ENCODE measurements at places on chromosomes 5 and 9. TPM values are rescaled to one million over a fixed set of nuclear protein-coding genes. Genes with fewer than 3 reads are reported as not detected.

Gene SAXO1
- 0.01 TPM for polyA plus RNA-seq

DNA sequence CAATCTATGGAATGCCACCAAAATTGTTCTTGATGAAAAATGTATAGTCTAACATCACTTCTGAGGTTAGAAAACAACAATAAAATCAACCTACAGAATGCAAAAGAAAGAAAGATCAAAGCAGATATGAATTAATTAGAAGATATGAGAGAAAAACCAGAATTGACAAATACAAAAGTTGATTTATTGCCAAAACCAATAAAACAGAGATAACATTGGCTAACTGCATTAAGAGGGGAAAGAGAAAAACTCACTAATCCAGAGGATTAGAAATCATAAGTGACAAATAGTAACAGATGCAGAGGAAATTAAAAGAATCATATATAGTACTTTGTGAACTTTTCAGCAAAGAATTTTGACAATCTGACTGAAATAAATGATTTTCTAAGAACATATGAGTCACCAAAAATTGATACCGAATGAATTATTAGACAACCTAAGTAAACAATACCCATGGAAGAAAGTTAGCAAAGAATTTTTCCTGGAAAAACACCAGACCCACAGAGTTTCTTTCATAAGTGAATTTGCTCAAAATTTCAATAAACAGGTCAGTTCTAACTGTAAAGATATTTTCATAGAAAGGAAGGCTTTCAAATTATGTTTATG lies 167.7 kb downstream of the AOPEP start:
- H3K4me3 ChIP-seq, result no peak overlapping the region
- no peak for DNase-seq
- no peaks in the 10 kb centered on the region for H3K4me1 ChIP-seq
- H3K27me3 ChIP-seq, result no peaks in the 10 kb centered on the region

Gene GDF9
- not detected for polyA plus RNA-seq

- peaks cover 68% of the 10 kb centered on the region for H3K4me1 ChIP-seq
- no peaks in the 10 kb centered on the region for H3K27me3 ChIP-seq
- H3K36me3 ChIP-seq, result no peaks in the 10 kb centered on the region
- DNase-seq, result no peak
- H3K4me3 ChIP-seq, result no peak overlapping the region
These were observed 1.3 kb upstream of the ZNF366 start for GRCh38 chr5:72508241-72509170.

DNA sequence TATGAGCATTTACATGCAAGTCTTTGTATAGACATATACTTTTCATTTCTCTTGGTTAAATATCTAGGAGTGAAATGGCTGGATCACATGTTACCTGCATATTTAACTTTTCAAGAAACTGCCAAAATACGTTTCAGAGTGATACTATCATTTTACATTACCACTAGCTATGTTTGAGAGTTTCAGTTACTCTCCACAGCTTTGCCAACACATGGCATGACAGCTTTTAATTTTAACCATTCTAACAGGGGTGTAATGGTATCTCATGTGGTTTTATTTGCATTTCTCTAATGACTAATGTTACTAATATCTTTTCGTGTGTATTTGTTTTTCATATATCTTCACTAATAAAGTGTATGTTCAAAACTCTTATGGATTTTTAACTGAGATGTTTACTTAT lies 99.8 kb downstream of the DTWD2 start:
- DNase-seq, result no peak
- no peak overlapping the region for H3K27ac ChIP-seq
- H3K36me3 ChIP-seq, result no peaks in the 10 kb centered on the region
- no peak overlapping the region for H3K4me3 ChIP-seq

DNA sequence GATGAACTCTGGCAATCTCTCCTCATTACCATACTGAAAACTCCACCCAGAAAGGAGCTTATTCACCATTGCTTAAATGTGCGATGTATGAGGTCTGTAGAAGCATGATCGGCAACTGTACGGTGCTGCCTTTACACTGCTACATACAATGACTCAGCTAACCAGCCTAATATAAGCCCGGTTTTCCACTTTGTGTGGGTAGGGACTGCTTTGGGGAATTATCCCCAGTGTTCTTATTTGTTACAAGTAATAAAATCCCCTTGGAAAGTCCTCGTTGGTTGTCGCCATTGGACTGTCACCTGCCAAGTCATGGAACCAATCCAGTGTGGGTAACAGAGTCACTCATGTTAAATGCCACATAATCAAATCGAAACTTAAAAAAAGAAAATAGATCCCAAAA lies 23.5 kb upstream of the TENT2 start:
- H3K27ac ChIP-seq, result no peak overlapping the region
- no peak overlapping the region for H3K4me3 ChIP-seq

DNA sequence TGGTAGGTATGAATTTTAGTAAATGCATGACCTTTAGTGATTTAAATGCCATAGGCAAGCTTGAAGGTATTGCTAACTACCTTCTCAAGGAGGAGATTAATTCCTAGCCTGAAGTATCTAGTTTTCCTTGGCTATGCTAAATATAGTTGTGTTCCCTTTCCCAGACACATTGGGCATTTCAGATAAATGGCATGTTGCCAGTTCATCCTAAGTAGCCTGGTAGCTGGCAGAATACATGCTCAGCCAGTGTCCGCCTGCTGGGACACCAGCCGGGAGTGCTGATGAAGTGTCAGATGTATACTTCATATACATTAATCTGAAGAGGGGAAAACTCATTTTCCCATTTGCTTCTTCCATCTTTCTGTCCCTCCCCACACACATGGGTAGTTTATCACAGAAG lies 196.9 kb downstream of the MAST4 start:
- H3K27me3 ChIP-seq, result no peaks in the 10 kb centered on the region
- no peaks in the 10 kb centered on the region for H3K36me3 ChIP-seq
- no peak overlapping the region for H3K4me3 ChIP-seq
- H3K4me1 ChIP-seq, result no peaks in the 10 kb centered on the region
- H3K27ac ChIP-seq, result no peak overlapping the region

Gene OLFML2A
- 0.46 TPM for polyA plus RNA-seq

DNA sequence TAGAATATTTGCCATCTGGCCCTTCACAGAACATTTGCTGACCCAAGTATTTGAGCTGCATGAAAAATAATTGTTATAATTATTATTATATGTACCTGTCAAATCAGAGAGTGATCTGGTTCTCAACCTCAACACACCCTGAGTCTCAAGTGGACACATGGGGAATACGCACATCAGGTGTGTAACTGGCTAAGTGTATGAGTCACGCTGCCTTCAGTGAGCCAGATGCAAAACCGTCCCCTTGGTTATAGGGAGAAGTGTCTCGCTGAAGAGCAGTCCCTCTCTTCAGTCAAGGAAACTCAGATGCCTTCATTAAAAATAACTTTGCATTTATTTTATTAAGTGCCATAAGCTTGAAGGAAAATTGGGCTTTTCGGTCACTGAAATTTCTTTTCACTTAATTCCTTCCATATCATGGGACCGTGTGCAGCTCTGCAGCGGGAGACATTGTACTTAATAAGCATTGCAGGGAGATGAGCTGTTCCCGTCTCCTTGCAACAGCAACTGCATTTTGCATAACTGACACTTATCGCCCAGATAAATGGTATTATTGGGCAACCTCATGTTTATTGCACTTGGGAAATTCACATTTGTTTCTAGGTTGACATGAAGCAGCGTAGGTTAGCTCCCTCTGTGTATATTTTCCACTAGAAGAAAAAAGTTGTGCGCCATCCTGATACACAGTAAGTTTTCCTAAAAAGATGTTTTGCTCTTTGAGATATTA lies 512.3 kb upstream of the DAP start:
- no peak for DNase-seq
- H3K4me3 ChIP-seq, result no peak overlapping the region
- no peaks in the 10 kb centered on the region for H3K27me3 ChIP-seq
- no peak overlapping the region for H3K27ac ChIP-seq
- H3K36me3 ChIP-seq, result no peaks in the 10 kb centered on the region

Gene PAEP
- polyA plus RNA-seq, result not detected

Gene FAM78A
- polyA plus RNA-seq, result 11.9 TPM

DNA sequence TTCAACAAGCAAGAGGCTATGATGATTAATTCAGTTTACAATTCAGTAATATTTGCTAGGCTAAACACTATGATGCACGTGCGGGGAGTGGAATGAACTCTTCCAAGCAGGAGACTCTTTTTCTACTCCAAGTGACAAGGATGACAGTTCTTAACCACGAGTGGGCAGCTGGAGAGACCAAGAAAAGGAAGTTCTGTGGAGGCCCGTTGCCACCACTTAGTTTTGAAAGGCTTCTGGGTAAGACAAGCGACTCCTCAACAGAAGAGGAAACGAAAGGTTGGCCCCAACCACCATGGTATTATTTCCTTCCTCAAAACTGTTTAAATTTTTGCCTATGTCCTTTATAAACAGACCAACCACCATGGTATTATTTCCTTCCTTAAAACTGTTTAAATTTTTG lies 2.8 kb downstream of the DCAF12 start:
- no peak overlapping the region for H3K27ac ChIP-seq
- no peaks in the 10 kb centered on the region for H3K27me3 ChIP-seq
- DNase-seq, result peak; percentile 70
- no peak overlapping the region for H3K4me3 ChIP-seq
- no peaks in the 10 kb centered on the region for H3K36me3 ChIP-seq
- H3K4me1 ChIP-seq, result peaks cover 44% of the 10 kb centered on the region

Gene RASGRF2
- polyA plus RNA-seq, result 0.23 TPM

GRCh38 chr5:10555277-10555684 lies 8.6 kb upstream of the ANKRD33B start:
- no peaks in the 10 kb centered on the region for H3K27me3 ChIP-seq
- peaks cover 4% of the 10 kb centered on the region for H3K4me1 ChIP-seq
- H3K36me3 ChIP-seq, result no peaks in the 10 kb centered on the region
- H3K4me3 ChIP-seq, result no peak overlapping the region
- no peak overlapping the region for H3K27ac ChIP-seq

GRCh38 chr9:22683700-22684075 lies 237.1 kb downstream of the DMRTA1 start:
- no peak for DNase-seq
- no peak overlapping the region for H3K27ac ChIP-seq
- H3K4me3 ChIP-seq, result no peak overlapping the region
- H3K36me3 ChIP-seq, result no peaks in the 10 kb centered on the region
- no peaks in the 10 kb centered on the region for H3K4me1 ChIP-seq

GRCh38 chr5:67215519-67216471 lies 19.2 kb upstream of the CD180 start:
- H3K27me3 ChIP-seq, result no peaks in the 10 kb centered on the region
- DNase-seq, result peak; percentile 85

DNA sequence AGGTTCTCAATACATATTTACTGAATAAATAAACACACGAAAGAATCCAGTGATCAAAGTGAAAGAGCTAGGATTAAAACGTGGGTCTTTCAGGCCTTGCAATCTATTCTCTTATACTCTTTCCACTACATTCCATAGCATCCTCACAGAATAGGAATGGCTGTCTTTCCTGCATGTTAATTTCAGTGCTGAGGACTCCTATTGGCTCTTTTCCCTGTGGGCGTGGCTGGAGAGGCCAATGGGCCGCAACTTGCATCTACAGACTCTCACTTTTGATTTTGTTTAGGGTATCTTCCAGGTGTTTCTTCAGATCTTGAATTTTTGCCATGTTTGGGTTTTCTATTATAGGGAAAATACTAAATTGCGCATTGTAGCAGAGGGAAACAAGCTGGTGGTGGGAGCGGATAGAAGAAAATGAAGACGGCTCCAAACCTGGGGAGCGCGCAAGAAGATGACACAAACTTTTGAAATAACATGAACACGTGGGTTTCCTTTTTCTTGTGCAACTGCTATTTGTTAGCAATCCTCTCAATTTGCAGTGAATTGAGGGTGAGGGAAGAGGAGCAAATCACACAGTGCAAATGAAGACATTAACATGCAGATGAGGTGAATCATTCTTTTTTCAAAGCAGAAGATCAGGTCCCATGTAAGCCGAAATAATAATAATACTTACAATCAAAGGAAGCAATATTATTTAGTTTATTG lies 93.9 kb downstream of the GCNT1 start:
- H3K36me3 ChIP-seq, result no peaks in the 10 kb centered on the region
- H3K27me3 ChIP-seq, result no peaks in the 10 kb centered on the region
- no peak overlapping the region for H3K4me3 ChIP-seq
- no peaks in the 10 kb centered on the region for H3K4me1 ChIP-seq
- no peak overlapping the region for H3K27ac ChIP-seq

GRCh38 chr9:4293293-4293941 lies 6.5 kb downstream of the GLIS3 start:
- no peaks in the 10 kb centered on the region for H3K36me3 ChIP-seq
- H3K4me3 ChIP-seq, result no peak overlapping the region
- H3K4me1 ChIP-seq, result no peaks in the 10 kb centered on the region
- H3K27ac ChIP-seq, result peak overlapping the region; percentile 51
- no peak for DNase-seq

Gene PLEKHG4B
- polyA plus RNA-seq, result not detected

DNA sequence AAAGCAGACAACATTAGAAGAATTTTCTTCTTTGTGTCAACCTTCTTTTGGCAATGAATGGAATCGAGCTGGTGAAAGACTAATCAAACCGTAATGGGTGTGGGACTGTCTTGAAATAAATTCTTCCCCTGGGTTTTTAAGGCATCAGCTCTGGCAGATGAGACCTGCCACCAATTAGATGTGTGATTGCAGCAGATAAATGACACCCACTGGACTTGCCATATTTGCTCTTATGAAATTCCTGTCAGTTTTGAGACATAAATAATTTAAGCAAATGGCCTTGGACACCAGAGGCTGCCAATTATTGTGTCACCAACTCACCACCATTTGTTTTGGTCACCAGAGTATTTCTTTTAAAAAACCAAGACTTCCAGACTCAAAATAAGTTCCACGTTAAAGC lies 135.9 kb upstream of the RGMB start:
- H3K27me3 ChIP-seq, result no peaks in the 10 kb centered on the region
- no peak for DNase-seq
- H3K27ac ChIP-seq, result no peak overlapping the region
- H3K4me3 ChIP-seq, result no peak overlapping the region
- no peaks in the 10 kb centered on the region for H3K36me3 ChIP-seq

Gene GPR21
- polyA plus RNA-seq, result 0.34 TPM

Gene ARHGEF28
- polyA plus RNA-seq, result 3.0 TPM

Gene ARSI
- not detected for polyA plus RNA-seq

GRCh38 chr5:14415024-14415697 lies 166.4 kb upstream of the OTULINL start:
- no peak overlapping the region for H3K27ac ChIP-seq
- peaks cover 11% of the 10 kb centered on the region for H3K4me1 ChIP-seq
- H3K36me3 ChIP-seq, result peaks cover 23% of the 10 kb centered on the region
- DNase-seq, result no peak
- no peak overlapping the region for H3K4me3 ChIP-seq

Gene NR6A1
- 0.60 TPM for polyA plus RNA-seq

DNA sequence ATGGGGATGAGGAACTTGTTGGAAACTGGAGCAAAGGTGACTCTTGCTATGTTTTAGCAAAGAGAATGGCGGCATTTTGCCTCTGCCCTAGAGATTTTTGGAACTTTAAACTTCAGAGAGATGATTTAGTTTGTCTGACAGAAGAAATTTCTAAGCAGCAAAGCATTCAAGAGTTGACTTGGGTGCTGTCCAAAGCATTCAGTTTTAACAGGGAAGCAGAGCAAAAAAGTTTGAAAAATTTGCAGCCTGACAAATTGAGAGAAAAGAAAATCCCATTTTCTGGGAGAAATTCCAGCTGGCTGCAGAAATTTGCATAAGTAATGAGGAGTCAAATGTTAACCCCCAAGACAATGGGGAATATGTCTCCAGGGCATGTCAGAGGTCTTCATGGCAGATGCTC lies 682.3 kb upstream of the ST8SIA4 start:
- H3K4me3 ChIP-seq, result no peak overlapping the region
- no peaks in the 10 kb centered on the region for H3K4me1 ChIP-seq
- DNase-seq, result no peak
- H3K36me3 ChIP-seq, result no peaks in the 10 kb centered on the region
- H3K27ac ChIP-seq, result no peak overlapping the region

Gene TMC1
- not detected for polyA plus RNA-seq
